Endothelial cell of coronary artery (primary cell): ENCODE measurements at places on chromosomes 12 and 14. TPM values are rescaled to one million over a fixed set of nuclear protein-coding genes. Genes with fewer than 3 reads are reported as not detected.

SYNDIG1L gene
- not detected in 2 replicates for total RNA-seq

AQP6 gene
- 0.09 TPM in 1 of 2 replicates, not detected in the other for total RNA-seq

ZDHHC22 gene
- total RNA-seq = 0.09 TPM in 1 of 2 replicates, not detected in the other

WNT1 gene
- not detected in 2 replicates for total RNA-seq

COPZ1 gene
- 94.7 and 96.9 TPM in 2 replicates for total RNA-seq

RNASE7 gene
- total RNA-seq = not detected in 2 replicates

EMP1 gene
- total RNA-seq = 77.0 and 119 TPM in 2 replicates

RTL1 gene
- total RNA-seq = not detected in 2 replicates

ASCL1 gene
- not detected in 2 replicates for total RNA-seq

ANG gene
- 1.9 and 2.6 TPM in 2 replicates for total RNA-seq

SLC25A47 gene
- total RNA-seq = not detected in 2 replicates

PPP2R5E gene
- total RNA-seq = 13.1 and 18.5 TPM in 2 replicates

LTBP2 gene
- total RNA-seq = 214 and 221 TPM in 2 replicates

SERPINA1 gene
- not detected in 2 replicates for total RNA-seq

PAPLN gene
- total RNA-seq = 1.5 and 2.7 TPM in 2 replicates

NGB gene
- total RNA-seq = not detected in 2 replicates

LALBA gene
- total RNA-seq = not detected in 2 replicates

LRRC10 gene
- total RNA-seq = not detected in 2 replicates

NCOR2 gene
- total RNA-seq = 33.2 and 69.6 TPM in 2 replicates

OR4K5 gene
- total RNA-seq = not detected in 2 replicates

TMEM132D gene
- not detected in 2 replicates for total RNA-seq

NRXN3 gene
- total RNA-seq = 2.6 and 3.3 TPM in 2 replicates

CCER1 gene
- not detected in 2 replicates for total RNA-seq

EXOC3L4 gene
- not detected in 2 replicates for total RNA-seq

TESPA1 gene
- not detected in 2 replicates for total RNA-seq

ABCC9 gene
- total RNA-seq = under 0.01 and 0.19 TPM in 2 replicates

CLEC4A gene
- total RNA-seq = 0.09 TPM in 1 of 2 replicates, not detected in the other

STON2 gene
- 0.18 TPM in 1 of 2 replicates, not detected in the other for total RNA-seq

KRT6C gene
- not detected in 2 replicates for total RNA-seq

KCNJ8 gene
- total RNA-seq = 0.56 TPM in 1 of 2 replicates, not detected in the other

ACACB gene
- total RNA-seq = 0.66 and 1.3 TPM in 2 replicates

BCL2L2 gene
- total RNA-seq = 12.1 and 14.6 TPM in 2 replicates

A2M gene
- 15.2 and 31.1 TPM in 2 replicates for total RNA-seq

KRT83 gene
- total RNA-seq = not detected in 2 replicates

LIN7A gene
- 0.18 and 2.7 TPM in 2 replicates for total RNA-seq

ERBB3 gene
- 0.18 TPM in 1 of 2 replicates, not detected in the other for total RNA-seq

PTHLH gene
- total RNA-seq = 1.8 and 2.0 TPM in 2 replicates

PROX2 gene
- total RNA-seq = not detected in 2 replicates

PRR4 gene
- total RNA-seq = 0.18 and 0.66 TPM in 2 replicates

LRRC9 gene
- not detected in 2 replicates for total RNA-seq

GUCY2C gene
- total RNA-seq = not detected in 2 replicates

SLC2A13 gene
- 3.9 and 5.7 TPM in 2 replicates for total RNA-seq

AGAP2 gene
- under 0.01 and 0.09 TPM in 2 replicates for total RNA-seq

TUBA1A gene
- 928 and 1,246 TPM in 2 replicates for total RNA-seq

CLEC4C gene
- not detected in 2 replicates for total RNA-seq

CLEC1B gene
- not detected in 2 replicates for total RNA-seq

PLBD1 gene
- 0.09 TPM in 2 replicates for total RNA-seq

LRTM2 gene
- not detected in 2 replicates for total RNA-seq

SIVA1 gene
- total RNA-seq = 99.4 and 118 TPM in 2 replicates

SLC38A4 gene
- under 0.01 TPM in 1 of 2 replicates, not detected in the other for total RNA-seq

MYH6 gene
- not detected in 2 replicates for total RNA-seq

OR4M1 gene
- not detected in 2 replicates for total RNA-seq

RAD51AP1 gene
- total RNA-seq = 4.6 and 11.6 TPM in 2 replicates

SYT10 gene
- total RNA-seq = not detected in 2 replicates

UNC79 gene
- under 0.01 TPM in 2 replicates for total RNA-seq

PMEL gene
- 0.19 and 0.27 TPM in 2 replicates for total RNA-seq

CRADD gene
- 10.2 and 10.6 TPM in 2 replicates for total RNA-seq
